ENCODE measurements at places on chromosomes 5 and 9. TPM values are rescaled to one million over a fixed set of nuclear protein-coding genes. Genes with fewer than 3 reads are reported as not detected.

DNA sequence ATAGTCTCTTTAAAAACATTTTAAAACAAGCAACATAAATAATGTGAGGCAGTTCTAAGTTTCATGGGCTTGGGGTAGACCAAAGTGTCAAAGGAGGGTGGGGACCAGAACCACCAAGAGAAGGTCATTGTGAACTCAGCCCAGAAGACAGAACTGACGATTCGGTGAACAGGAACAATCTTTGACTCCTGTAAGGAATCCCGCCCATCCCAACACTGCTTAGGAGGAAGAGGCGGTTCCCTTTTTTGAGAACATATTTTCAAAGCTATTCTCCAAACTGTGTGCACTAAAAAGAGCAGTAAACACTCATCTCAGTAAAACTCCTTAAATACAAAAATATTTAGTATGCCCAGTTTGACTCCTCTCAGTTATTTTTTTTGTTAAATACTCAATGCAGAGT, 176.5 kb upstream of the TLE4 start:
- no peaks in the 10 kb centered on the region for H3K27me3 ChIP-seq
- no peak overlapping the region for H3K4me3 ChIP-seq
- no peaks in the 10 kb centered on the region for H3K36me3 ChIP-seq
- no peak for DNase-seq
- H3K27ac ChIP-seq, result no peak overlapping the region

DNA sequence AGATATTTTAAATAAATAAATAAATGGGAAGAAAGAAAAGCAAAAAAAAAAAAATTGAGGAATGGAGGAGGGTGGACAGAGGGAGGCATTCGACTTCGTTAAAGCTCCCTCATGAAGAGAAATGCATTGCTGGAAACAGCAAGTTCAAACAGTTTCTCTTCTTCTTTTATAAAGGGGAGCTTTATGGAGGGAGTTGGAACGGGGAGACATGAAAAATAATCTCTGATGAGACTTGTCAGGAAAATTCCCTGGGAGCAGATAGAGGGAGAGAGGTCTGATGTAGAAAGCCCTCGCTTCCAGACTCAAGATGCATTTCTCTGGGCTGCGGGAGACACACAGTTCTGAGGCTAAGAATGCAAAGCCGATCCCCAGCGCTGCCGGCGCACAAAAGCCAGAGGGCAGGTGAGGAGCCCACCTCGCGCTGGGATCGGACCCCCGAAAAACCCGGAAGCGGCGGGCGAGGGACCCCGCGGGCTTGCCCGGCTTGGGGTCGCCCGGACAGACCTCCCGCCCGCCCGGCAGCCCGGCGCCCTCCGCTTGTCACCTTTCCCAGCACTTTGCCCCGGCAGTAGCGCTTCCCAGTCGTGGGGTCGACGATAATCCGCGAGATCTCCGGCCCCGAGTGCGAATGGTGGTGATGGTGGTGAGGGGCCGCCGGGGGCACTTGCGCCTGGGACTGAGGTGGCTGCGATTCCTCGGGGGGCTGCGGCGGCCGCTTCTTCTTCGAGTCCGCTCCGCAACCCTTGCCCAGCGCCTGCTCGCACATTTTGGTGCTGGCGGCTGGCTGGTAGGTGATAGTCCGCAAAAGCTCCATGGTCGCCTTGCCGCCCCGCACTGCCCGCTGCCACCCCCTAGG, 512 bp downstream of the PLK2 start:
- H3K4me3 ChIP-seq, result peak overlapping the region; percentile 89
- H3K4me1 ChIP-seq, result peaks cover 16% of the 10 kb centered on the region
- no peak for DNase-seq
- peak overlapping the region; percentile 70 for H3K27ac ChIP-seq

GRCh38 chr9:30609713-30610112, 1774.7 kb upstream of the ACO1 start:
- H3K27me3 ChIP-seq, result no peaks in the 10 kb centered on the region
- no peak overlapping the region for H3K27ac ChIP-seq
- DNase-seq, result no peak
- H3K4me3 ChIP-seq, result no peak overlapping the region

GRCh38 chr5:59020611-59021285, 437.9 kb downstream of the RAB3C start:
- DNase-seq, result no peak
- H3K27ac ChIP-seq, result no peak overlapping the region
- no peaks in the 10 kb centered on the region for H3K27me3 ChIP-seq
- H3K36me3 ChIP-seq, result peaks cover 2% of the 10 kb centered on the region

- DNase-seq, result no peak
- H3K27ac ChIP-seq, result no peak overlapping the region
- no peaks in the 10 kb centered on the region for H3K4me1 ChIP-seq
- no peaks in the 10 kb centered on the region for H3K36me3 ChIP-seq
- H3K27me3 ChIP-seq, result peaks cover 4% of the 10 kb centered on the region
- H3K4me3 ChIP-seq, result no peak overlapping the region
Measured at GRCh38 chr9:77773381-77773780, 125.3 kb upstream of the GNA14 start.

DNA sequence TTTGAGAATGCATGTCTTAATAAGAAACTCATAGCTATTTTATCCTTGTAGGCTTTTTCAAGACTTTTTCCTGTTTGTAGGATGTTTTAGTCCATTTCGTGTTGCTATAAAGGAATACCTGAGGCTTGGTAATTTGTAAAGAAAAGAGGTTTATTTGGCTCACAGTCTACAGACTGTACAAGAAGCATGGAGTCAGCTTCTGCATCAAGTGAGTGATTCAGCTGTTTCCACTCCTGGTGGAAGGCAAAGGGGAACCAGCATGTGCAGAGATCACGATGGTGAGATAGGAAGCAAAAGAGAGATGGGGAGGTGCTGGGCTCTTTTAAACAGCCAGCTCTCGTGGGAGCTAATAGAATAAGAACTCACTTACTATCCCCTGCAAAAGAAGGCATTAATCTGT, 177.3 kb downstream of the ALDH1A1 start:
- H3K27ac ChIP-seq, result no peak overlapping the region
- no peak overlapping the region for H3K4me3 ChIP-seq
- no peaks in the 10 kb centered on the region for H3K36me3 ChIP-seq
- no peak for DNase-seq
- H3K4me1 ChIP-seq, result no peaks in the 10 kb centered on the region

DNA sequence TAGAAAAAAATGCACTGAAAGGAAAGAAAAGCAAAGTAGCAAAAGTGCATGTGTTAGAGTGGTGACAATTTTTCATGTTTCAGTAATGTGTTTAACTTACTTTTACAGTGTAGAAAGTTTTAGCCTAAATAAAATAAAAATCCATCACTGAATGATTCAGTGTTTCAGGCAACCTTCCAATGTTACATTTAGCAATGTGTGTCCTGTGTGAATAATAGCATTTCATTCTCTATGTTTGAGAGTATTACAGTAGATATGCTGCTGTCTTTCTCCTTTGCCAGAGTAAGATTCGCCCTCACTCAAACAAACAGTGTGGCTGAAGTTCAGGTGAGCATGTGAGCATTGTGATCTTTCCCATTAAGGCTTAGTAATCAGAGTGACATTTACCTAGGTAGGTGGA, 171.1 kb downstream of the TARS1 start:
- H3K36me3 ChIP-seq, result no peaks in the 10 kb centered on the region
- H3K4me3 ChIP-seq, result no peak overlapping the region
- H3K27ac ChIP-seq, result no peak overlapping the region
- peaks cover 5% of the 10 kb centered on the region for H3K27me3 ChIP-seq
- no peak for DNase-seq

DNA sequence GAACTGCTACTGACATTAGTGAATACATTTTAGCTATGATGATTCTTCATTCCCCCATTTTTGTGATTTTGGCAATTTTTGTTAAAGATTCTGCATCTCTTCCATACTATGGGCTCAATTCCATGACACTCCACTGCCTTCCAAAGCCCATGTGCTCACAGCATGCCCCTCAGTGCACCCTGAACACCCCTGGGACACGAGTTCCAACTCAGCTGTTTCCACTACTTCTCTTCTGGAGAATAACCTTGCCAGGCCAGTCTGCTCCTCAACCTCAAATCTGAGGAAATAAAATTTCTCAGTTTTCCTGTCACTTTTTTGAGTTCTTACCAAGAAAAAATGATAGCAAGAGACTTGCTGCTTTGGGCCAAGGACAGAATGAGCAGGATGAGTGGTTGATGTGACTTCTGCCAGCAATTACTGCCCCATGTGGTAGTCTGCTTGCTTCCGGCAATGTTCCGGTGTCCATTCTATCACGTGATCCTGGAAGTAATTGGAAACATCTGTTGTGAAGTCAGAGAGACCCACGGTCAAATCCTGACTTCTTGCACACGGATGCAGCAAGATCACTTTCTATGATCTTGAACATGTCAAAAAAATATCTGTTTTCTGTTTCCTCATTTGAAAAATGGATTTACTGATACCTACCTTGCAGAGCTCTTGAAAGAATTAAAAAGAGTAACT, 58.3 kb downstream of the EGFLAM start:
- no peak for DNase-seq
- no peak overlapping the region for H3K27ac ChIP-seq
- no peaks in the 10 kb centered on the region for H3K27me3 ChIP-seq
- no peak overlapping the region for H3K4me3 ChIP-seq
- no peaks in the 10 kb centered on the region for H3K36me3 ChIP-seq

- H3K36me3 ChIP-seq, result no peaks in the 10 kb centered on the region
- no peak overlapping the region for H3K27ac ChIP-seq
- no peaks in the 10 kb centered on the region for H3K4me1 ChIP-seq
- DNase-seq, result no peak
- H3K4me3 ChIP-seq, result no peak overlapping the region
- H3K27me3 ChIP-seq, result peaks cover 3% of the 10 kb centered on the region
Measured at GRCh38 chr5:39555788-39556187, 131.0 kb upstream of the DAB2 start.

DNA sequence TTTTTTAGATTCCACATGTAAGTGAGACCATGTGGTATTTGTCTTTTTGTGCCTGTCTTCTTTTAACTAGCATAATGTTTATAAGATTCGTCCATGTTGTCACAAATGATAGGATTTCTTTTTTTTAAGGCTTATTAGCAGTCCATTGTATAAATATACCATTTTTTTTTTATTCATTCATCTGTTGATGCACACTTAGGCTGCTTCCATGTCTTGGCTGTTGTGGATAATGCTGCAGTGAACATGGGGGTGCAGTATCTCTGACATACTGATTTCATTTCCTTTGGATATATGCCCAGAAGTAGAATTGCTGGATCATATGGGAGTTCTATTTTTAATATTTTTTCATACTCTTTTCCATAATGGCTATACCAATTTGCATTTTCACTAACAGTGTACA, 48.7 kb downstream of the KIAA1958 start:
- H3K27ac ChIP-seq, result no peak overlapping the region
- DNase-seq, result no peak
- peaks cover 10% of the 10 kb centered on the region for H3K4me1 ChIP-seq
- no peaks in the 10 kb centered on the region for H3K27me3 ChIP-seq
- H3K4me3 ChIP-seq, result no peak overlapping the region

DNA sequence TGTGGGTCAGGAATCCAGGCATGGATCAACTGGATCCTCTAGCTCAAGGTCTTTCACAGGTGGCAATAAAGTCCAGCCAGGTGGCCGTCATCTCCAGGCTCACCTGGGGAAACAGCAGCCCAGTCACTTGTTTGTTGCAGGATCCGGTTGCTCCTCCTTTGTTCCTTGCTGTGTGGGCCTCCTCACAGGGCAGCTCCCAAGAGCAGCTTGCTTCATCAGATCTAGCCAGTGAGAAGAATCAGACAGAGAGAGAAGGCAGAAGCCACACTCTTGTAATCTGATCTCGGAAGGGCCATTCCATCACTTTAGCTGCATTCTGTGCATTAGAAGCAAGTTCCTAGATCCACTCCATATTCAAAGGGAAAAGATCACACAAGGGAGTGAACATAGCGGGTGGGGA, 3.2 kb upstream of the HSD17B3 start:
- no peaks in the 10 kb centered on the region for H3K4me1 ChIP-seq
- H3K4me3 ChIP-seq, result no peak overlapping the region
- no peak for DNase-seq
- H3K36me3 ChIP-seq, result no peaks in the 10 kb centered on the region
- no peak overlapping the region for H3K27ac ChIP-seq
- peaks cover 9% of the 10 kb centered on the region for H3K27me3 ChIP-seq

Gene PCA3
- not detected for total RNA-seq

- H3K36me3 ChIP-seq, result peaks cover 81% of the 10 kb centered on the region
- no peak for DNase-seq
- peak overlapping the region; percentile 49 for H3K4me3 ChIP-seq
- peak overlapping the region; percentile 76 for H3K27ac ChIP-seq
- no peaks in the 10 kb centered on the region for H3K27me3 ChIP-seq
Measured at GRCh38 chr9:92720209-92720765, 44.3 kb downstream of the BICD2 start.

Gene CCDC180
- 4.0 TPM for total RNA-seq

Gene LCN9
- not detected for total RNA-seq

- peak overlapping the region; percentile 92 for H3K4me3 ChIP-seq
- peaks cover 38% of the 10 kb centered on the region for H3K4me1 ChIP-seq
Measured at GRCh38 chr5:149550268-149550583, 1.0 kb downstream of the CSNK1A1 start.

GRCh38 chr9:129490583-129491486, 130.1 kb downstream of the C9orf50 start:
- DNase-seq, result no peak
- peaks cover 22% of the 10 kb centered on the region for H3K27me3 ChIP-seq
- H3K4me1 ChIP-seq, result peaks cover 31% of the 10 kb centered on the region
- no peak overlapping the region for H3K4me3 ChIP-seq
- H3K36me3 ChIP-seq, result no peaks in the 10 kb centered on the region
- no peak overlapping the region for H3K27ac ChIP-seq

GRCh38 chr5:136676685-136677084, 311.3 kb upstream of the TRPC7 start:
- H3K27ac ChIP-seq, result no peak overlapping the region
- H3K36me3 ChIP-seq, result no peaks in the 10 kb centered on the region
- H3K4me3 ChIP-seq, result no peak overlapping the region
- DNase-seq, result no peak
- no peaks in the 10 kb centered on the region for H3K27me3 ChIP-seq

Gene SPINK13
- not detected for total RNA-seq

- no peaks in the 10 kb centered on the region for H3K27me3 ChIP-seq
- DNase-seq, result no peak
- H3K36me3 ChIP-seq, result no peaks in the 10 kb centered on the region
Measured at GRCh38 chr9:83584995-83585394, 37.9 kb upstream of the IDNK start.

Gene NTMT1
- total RNA-seq, result 33.1 TPM

- no peaks in the 10 kb centered on the region for H3K27me3 ChIP-seq
- peaks cover 35% of the 10 kb centered on the region for H3K4me1 ChIP-seq
- no peak overlapping the region for H3K27ac ChIP-seq
- DNase-seq, result no peak
- H3K4me3 ChIP-seq, result no peak overlapping the region
Measured at GRCh38 chr9:37798677-37799076, 1.9 kb upstream of the DCAF10 start.

GRCh38 chr9:118522093-118523028, 818.2 kb downstream of the TLR4 start:
- peaks cover 3% of the 10 kb centered on the region for H3K27me3 ChIP-seq
- no peak overlapping the region for H3K4me3 ChIP-seq
- no peak for DNase-seq
- H3K36me3 ChIP-seq, result no peaks in the 10 kb centered on the region
- no peak overlapping the region for H3K27ac ChIP-seq
- no peaks in the 10 kb centered on the region for H3K4me1 ChIP-seq

Gene PDGFRB
- total RNA-seq, result 1.8 TPM

Gene OCLN
- 1.9 TPM for total RNA-seq

Data from activated B cell treated with CpG ODN at 0.5 μM for 24 hours (primary cell).